Fibroblast of skin of left quadriceps (primary cell): ENCODE measurements at places on chromosomes 1 and 21.

DNA sequence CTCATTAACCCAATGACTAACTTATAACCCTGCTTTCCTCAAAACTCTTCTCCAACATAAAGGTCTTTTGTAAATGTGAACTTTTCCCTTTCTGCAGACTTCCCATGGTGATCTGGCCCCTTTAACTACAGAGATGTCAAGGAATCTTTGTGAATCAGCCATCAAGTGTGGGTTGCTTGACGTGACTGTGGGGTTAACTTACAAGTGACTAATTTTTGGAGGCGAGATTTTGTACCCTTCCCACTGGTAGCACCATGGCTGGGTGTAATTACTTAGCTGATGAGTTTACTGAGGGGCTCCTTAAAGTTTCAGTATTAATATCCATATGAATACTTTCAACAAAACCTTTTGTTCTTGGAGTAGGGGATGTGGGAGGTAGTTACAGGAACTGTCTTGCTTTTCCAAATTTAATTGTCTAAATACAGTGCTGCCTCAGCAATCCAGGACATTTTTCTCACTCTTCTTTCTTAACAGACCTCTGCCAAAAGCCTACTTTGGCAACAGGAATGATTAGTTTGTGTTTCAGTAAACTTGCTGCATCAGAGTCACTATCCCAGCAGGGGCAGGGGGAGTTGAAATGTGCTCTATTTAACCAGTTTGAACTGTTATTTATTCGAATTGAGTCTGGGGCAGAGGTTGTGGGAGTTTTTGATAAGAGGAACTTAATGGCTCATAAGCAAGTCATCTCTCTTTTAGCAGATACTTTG lies 217.3 kb upstream of the FGGY start:
- DNase-seq: no peak

- DNase-seq: no peak
Observed at GRCh38 chr1:199098468-199098867, 459.6 kb downstream of the PTPRC start.

- DNase-seq: no peak
Observed at GRCh38 chr21:44658913-44659595, 1.3 kb downstream of the KRTAP12-3 start.

GRCh38 chr1:201299968-201300367 lies 16.7 kb downstream of the PKP1 start:
- DNase-seq: no peak

GRCh38 chr1:233075915-233076295 lies 125.5 kb downstream of the NTPCR start:
- no peak for DNase-seq

- no peak for DNase-seq
Observed at GRCh38 chr1:118933051-118933781, 54.9 kb downstream of the TBX15 start.

DNA sequence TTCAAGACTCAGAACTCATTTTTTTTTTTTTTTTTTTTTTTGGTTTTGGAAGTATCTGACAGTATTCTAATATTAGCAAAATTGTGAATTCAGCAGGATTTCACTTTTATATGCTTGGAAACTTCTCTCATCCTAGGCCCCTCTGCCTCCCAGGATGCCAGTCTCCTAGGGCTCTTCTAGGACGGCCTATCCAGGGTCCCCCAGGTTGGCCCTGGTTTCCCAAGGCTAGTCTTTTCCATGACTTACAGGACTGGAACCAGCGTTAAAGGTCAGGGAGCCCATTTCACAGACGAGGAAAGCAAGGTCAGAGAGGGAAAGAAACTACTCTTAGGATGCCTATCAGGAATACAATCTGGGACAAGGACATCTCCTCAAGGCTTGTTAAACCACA lies 412.5 kb downstream of the PTPRU start:
- DNase-seq: no peak

DNA sequence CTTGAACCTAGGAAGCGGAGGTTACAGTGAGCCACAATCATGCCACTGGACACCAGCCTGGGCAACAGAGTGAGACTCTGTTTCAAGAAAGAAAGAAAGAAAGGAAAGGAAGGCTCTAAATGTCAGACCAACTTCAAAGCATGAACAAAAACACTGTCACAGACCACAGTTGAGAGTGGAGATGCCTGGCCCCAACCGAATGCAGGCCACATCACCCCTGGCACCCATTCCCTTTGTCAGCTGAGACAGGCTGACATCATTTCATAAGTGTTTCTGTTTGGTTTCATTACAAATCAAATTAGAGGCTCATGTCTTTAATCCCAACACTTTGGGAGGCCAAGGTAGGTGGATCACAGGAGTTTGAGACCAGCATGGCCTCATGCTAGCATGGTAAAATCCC lies 28.6 kb upstream of the NADK start:
- no peak for DNase-seq

- DNase-seq: no peak
Observed at GRCh38 chr21:36381841-36382589, 3.2 kb upstream of the CHAF1B start.

GRCh38 chr21:46194374-46195334 lies 10.4 kb upstream of the SPATC1L start:
- DNase-seq: no peak

- DNase-seq: no peak
Observed at GRCh38 chr1:93749894-93750301, 68.3 kb upstream of the BCAR3 start.

GRCh38 chr1:6208723-6209660 lies 3.1 kb downstream of the RNF207 start:
- peak; percentile 13 for DNase-seq

GRCh38 chr1:51316113-51316845 lies 14.1 kb downstream of the TTC39A start:
- DNase-seq: no peak

DNA sequence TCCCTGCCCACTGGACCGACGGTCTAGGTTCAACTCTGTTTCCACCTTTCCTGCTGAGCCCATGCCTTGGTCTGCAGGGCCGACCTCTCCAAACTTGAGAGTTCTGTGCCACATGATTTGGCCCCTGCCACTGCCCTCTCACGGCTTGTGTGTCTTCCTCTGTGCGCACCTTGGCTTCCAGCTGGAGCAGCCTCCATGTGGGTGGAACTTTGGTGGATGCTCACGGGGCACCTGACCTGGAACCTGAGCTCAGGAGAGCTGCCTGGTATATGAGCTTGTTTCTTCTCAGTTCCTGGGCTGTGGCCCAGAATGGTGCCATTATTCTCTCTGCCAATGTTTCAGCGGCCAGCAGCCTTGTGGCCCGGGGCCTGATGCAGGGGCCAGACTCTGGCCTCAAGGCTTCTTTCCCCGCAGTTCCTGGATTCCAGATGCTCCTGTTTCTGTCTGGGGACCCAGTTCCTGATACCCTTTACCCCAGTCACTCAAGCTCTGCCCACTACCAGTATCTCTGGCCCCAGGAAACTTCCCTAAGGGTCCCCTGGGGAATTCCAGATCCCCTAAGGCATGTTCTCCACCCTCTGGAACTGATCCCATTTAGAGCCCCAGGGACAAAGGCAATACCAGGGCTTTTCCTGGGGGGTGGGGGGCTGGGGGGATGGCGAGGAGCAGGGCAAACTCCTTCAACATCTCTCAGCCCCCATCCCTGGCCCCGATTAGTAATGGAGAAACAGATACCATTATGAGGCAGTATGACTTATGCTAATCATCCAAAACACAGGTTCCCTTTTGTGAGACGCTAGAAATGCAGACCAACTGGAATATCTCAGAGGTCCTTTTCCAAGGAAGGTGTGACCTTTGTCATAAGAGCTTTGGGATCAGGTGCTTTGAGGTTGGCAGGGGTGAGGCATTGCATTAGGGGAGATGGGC lies 11.1 kb downstream of the QSOX1 start:
- DNase-seq: no peak

DNA sequence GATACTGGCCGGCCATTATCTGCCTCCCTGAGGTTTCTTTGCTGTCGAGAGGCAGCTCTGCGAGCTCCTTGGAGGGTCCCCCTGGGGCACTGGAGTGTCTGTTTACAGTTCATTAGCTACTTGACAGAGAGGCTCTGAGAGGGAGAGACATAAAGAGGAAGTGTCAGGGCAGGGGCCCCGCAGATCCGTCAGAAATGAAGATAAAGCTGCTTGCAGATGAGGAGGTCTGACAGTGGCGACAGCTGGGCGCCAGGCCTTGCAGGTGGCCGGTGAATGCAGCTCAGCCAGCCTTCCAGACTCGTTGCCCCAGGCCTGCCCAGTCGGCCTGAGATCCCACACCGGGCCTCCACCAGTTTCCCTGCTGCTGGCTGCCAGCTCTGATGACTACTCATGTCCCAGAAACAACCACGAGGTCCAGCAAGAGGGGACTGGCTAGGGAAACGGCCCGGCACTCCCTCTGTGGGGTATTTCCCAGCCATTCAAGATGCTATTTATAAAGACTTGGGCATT lies 84.7 kb downstream of the DISP3 start:
- no peak for DNase-seq

DNA sequence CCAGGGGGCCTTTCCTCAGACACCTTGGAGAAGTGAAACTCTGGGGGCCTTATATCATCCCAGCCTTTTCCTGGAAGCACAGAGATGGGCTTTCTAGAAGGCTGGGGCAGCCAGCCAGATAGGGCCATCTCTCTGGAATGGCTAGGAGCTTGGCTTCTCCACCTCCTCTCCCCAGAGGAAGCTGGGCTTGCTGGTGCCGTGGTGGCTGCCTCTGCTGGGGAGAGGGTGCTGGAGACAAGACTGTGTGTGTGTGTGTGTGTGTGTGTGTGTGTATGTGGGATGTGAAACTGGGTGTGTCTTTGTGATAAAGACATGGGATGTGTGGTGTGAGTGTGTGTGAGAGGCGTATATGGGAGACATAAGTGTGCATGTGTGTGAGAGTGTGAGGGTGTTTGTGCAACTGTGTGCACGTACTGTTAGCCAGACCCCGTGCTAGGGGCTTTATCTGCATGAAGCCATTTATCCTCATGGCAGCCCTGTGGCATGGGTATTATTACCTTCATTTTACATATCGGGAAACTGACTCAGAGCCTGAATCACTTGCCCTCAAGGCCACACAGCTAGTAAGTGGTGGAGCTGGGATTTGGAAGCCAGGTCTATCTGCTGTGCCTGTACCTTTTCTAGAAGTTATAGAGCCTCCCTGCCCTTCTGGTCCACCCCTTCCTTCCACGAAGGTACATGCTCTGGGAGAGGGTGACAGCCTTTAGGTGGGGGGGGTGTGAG lies 44.2 kb downstream of the PTPRU start:
- no peak for DNase-seq

- peak; percentile 67 for DNase-seq
Observed at GRCh38 chr1:93625582-93626327, 55.9 kb downstream of the BCAR3 start.

- DNase-seq: no peak
Observed at GRCh38 chr1:207937204-207937603, 26.3 kb upstream of the CD34 start.

DNA sequence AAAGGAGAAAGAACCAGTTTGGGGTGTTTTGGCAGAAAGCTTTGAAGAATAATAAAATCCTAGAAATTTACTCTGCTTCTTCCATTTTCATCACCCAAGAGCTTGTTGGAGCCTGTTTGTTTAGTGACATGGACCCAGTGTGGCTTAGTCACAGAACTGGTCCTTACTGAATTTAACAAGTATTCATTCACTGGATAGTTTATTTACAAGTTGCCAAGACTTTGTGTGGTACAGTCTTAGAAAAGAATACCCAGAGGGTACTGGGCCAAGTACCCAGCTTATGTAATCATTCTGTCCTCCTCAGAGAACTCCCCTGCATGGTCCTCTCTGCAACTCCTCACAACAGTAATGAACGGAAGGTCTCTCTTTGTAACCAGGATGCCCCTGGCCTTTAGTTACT lies 16.4 kb downstream of the RAB4A start:
- DNase-seq: no peak

- peak; percentile 26 for DNase-seq
Observed at GRCh38 chr1:210407207-210407886, 78.6 kb downstream of the HHAT start.

DNA sequence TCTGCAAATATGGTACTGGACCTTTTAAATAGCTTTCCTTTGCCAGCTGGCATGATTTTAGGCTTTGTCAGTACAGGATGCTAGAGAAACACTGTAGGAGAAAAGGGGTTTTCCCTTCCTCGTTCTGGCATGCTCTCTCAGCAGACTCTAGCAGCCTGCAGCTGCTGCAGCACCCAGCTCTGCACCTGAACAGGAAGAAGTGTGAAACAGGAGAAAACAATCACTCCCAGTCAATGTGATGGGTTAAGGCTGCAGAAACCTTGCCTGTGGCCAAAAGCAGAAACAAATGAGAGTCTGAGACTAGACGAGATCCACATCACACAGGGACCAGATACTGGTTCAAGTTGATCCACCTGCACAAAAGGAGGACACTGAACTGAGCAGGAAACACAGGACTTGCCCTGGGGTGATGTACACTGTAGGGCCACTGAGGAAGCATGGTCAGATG lies 21.2 kb downstream of the OVGP1 start:
- no peak for DNase-seq

DNA sequence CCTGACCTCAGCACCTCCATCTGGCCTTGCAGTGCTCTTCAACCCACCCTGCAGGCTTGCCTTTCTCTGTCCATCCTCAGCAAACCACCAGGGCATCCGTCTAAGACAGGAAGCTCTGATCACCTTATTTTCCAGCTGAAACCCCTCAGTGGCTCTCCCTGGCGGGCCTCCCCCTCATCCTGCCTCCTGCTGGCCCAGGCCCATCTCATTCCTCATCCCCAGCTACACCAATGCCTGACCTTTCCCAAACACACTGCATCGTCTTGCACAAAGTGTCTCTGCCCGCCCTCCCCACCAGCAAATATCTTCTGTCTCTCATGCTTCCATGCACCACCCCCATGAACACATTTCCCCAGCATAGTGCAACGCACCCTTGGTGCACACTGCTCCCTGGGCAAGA lies 205.0 kb downstream of the TOMM20 start:
- no peak for DNase-seq

DNA sequence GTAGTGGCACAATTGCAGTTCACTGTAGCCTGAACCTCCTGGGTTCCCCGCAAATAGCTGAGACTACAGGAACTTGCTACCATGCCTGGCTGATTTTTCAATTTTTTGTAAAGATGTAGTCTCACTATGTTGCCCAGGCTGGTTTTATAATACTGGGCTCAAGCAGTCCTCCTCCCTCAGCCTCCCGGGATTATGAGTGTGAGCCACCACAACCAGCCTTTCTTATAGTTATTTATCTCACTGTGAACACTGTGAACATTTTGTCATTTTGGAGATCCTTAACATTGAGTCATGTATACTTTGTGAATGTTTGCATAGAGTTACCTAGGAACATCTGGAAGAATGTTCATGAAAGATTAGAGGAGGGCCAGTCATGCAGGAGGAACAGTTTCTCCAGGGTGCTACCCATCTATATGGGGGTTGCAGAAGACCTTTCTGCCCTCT lies 127.1 kb upstream of the CACYBP start:
- DNase-seq: no peak

DNA sequence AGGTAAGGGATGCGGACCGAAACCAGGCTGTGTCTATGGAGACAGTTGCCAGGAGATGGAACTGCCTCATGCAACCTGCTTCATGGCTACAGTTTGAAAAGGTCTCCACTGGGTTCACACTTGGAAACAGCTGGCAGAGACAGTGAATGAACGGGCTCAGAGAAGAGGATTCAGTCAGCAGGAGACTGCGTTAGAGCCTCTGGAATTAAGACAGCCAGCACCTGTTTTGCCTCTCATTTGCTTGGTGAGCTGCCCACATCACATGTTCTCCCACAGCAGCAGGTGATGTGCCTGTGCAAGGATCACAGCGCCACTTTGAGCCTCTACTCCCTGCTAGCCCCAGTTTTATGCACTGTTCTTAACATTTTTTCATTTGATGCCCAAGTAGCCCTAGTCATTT lies 321.0 kb downstream of the PLPP3 start:
- DNase-seq: no peak

GRCh38 chr1:211068976-211069375 lies 65.0 kb downstream of the KCNH1 start:
- no peak for DNase-seq
